ENCODE measurements at places on chromosomes 7 and 10. TPM values are rescaled to one million over a fixed set of nuclear protein-coding genes. Genes with fewer than 3 reads are reported as not detected.

GRCh38 chr7:7959979-7960670, 8.5 kb upstream of the GLCCI1 start:
- no peak for DNase-seq

PWWP2B gene
- polyA plus RNA-seq = 1.1 TPM

NEUROG3 gene
- not detected for polyA plus RNA-seq

DNA sequence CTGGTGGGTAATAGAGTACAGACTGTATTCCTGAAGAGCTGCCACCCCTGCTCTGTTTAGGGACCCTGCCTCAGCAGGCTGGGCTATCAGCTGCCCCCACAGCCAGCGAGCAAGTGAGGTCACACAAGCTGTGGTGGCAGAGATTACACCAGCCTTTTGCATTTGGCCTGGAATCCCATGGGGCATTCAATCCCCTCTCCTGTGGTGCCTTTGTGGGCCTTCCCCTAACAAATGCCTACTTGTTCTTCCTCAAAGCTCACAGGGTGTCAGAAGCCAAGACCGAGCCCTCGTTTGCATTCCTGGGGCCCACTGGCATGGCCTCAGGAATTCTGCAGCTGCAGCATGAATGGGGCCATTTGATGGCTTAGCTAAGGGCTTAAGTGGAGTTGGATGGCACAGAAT, 212.7 kb upstream of the PHYHIPL start:
- no peak for DNase-seq

GRCh38 chr10:52755297-52756062, 17.1 kb downstream of the MBL2 start:
- peak; percentile 18 for DNase-seq

DNA sequence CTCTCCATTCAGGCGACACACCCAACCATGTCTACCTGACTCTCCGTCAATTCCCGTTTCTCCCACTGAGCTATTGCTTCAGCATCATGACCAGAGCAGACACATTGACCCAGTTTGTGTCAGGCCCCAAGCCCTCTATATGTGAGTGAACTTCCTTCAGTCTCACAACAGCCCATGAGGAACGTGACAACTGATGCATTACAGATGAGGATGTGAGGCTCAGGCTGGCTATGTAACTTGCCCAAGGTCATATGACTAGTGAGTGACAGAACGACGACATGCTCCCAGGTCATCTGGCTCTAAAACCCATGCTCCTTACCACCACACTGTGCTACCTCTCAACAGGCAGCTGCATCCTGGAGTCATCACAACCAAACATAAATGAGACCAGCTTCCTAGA, 3.7 kb downstream of the TMEM140 start:
- no peak for DNase-seq

IGFBP3 gene
- 220 TPM for polyA plus RNA-seq

Data from AG04450 (cell line).